Fibroblast of skin of left biceps (primary cell): ENCODE measurements at places on chromosomes 2 and 18.
A peak's percentile ranks its signal among the peaks of the same experiment; 100 is the strongest.

DNA sequence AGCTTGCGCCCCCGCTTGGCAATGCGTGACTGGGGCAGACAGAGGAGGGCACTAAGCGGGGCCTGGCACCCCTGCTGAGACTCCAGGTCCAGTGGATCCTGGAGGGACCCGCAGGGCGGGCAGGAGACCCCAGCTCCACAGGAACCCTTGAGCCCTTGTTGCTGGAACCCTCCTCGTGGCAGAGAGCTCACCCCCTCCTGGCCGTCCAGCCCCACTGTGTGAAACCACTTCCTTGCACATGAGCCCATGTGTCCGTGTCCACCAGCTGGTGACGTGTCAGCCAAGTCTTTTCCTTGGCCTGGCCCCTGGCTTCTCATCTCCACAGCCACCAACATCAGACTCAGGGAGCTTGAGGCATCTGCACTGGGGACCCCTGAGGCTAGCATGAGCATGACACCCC, 38.0 kb downstream of the BIN1 start:
- DNase-seq: no peak

DNA sequence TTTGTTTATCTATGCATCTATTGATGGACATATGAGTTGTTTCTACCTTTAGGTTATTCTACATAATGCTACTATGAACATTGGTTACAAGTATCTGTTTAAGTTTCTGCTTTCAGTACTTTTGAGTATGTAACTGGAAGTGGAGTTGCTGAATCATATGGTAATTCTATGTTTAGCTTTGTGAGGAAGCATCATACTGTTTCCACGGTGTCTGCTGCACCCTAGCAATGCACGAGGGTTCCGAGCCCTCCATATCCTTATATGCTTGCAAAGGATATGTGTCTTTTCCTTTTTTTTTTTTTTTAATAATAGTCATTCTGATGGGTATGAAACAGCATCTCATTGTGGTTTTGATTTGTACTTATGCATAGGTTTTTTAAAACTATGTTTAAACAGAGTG, 83.7 kb downstream of the FMNL2 start:
- DNase-seq: no peak

DNA sequence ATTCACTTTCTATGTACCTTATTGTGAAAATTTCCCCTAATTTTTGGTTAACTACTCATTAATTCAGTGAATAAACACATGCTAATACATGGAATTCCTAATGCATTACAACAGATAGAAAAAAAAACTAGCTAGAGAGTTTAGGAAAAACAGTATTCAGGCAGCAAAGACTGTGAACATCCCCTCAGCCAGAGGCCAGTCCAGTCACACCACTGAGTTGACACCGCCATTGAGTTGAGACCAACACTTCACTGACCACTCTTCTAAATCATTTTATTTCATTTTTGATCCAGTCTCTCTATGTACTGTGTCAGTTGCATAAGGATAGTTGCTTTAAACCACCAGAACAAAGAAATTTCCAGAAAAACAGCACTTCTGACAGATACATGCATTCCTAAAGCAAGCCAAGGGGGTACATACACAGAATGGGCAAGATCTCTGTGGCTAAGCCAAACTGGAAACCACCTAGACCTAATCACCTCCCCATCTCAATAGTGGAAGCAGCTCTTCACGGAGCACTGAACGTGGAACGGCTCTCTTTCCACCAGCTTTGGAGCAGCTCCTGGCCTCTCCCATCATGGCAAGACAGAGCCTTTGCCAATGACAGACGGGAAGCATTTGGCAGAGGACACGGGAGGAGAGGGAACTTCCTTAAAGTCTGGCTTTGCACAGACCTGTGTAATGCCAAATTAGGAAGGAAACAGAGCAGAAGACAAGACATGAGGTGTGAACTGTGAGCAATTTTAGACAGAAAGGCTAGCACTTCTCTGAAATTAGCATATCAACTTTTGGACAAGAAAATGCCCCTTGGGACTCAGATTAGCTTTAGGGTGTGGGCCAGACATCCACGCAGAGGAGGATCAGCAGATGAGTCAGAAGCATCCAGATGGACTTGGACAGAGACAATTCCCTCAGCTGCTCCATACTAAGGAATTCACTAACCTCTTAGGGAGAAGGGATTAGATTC, 36.4 kb downstream of the CACNB4 start:
- peak; percentile 72 for DNase-seq

DNA sequence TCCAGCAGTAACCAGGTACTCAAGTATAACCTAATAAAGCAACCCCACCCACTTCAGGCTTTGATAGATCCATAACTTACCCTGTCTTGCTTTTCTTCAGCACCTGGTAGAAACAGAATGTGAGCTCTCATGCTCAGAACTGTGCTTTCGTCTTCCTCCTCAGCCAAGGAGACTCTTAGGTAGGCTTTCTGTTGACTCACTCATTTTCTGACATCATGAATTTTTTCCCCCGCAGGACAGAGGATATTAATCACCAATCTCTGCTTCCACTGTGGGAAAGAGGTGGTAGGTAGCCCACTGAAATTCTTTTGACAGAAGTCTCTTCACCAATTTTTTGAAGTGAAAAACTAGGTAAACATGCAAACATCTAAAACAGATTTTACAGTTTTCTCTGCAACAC, 241.2 kb upstream of the KCNJ3 start:
- no peak for DNase-seq

DNA sequence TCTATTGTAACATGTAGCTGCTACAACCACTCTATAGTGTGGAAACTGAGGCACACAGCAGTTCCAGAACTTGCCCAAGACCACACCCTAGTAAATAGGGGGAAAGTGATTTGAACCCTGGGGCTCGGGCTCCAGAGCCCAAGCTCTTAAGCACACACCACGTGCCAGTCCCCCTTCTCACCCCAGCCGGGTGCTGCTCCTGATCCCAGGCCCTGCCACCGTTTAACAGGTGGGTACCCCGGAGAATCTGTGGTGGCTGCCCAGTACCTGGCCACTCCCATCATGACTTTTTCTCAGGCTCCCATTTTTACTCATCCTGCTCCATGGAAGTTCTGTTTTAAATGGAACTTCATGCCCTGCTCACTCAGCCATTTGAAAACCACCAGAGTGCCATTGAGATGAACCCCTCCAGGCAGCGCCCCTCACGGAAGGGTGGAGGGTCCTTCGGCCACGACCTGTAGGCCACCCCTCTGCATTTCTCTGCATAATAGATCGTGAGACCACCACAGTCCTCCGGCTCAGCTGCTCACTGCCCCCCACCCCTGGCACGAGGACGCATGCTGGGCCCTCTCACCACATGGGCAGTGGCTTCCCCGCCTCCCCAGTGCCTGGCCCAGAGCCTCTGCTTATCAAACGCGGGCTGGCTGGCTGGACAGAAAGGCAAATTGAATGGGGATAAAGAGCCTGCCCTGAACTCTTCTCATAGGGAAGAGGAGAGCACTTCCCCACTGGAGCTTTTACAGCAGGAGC, 42.1 kb downstream of the TMEM37 start:
- DNase-seq: no peak
